ENCODE measurements at places on chromosomes 2 and 18. TPM values are rescaled to one million over a fixed set of nuclear protein-coding genes. Genes with fewer than 3 reads are reported as not detected.

Gene POMC
- 0.33 TPM for polyA plus RNA-seq

Gene NGEF
- 9.7 TPM for polyA plus RNA-seq

GRCh38 chr2:236107942-236108625 lies 60.1 kb downstream of the GBX2 start:
- DNase-seq = no peak

GRCh38 chr18:39419315-39419714 lies 1853.7 kb upstream of the CELF4 start:
- DNase-seq = no peak

DNA sequence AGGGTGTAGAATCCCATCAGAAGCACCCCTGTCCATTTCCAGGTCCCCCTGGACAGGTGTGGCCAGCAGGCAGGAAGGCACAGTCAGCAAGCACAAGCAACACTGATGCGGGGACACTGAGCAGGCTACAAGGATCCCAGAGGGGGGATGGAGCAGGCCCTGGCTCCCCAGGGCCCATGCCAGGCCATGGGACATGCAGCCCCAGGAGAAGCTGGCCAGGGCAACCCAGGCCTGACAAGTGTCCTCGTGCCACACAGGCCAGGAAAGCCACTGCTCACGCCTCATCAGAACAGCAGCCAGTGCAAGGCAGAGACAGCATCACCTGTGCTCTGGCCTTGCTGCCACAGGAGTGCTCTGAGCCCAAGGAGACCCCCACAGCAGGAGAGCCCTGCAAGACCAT lies 14.1 kb upstream of the GPC1 start:
- DNase-seq = no peak

Gene GTF2A1L
- 0.26 TPM for polyA plus RNA-seq

Gene ALPI
- not detected for polyA plus RNA-seq

GRCh38 chr2:53473775-53474311 lies 293.8 kb upstream of the CHAC2 start:
- no peak for DNase-seq

GRCh38 chr2:101012706-101013181 lies 10.7 kb downstream of the RPL31 start:
- peak; percentile 27 for DNase-seq

DNA sequence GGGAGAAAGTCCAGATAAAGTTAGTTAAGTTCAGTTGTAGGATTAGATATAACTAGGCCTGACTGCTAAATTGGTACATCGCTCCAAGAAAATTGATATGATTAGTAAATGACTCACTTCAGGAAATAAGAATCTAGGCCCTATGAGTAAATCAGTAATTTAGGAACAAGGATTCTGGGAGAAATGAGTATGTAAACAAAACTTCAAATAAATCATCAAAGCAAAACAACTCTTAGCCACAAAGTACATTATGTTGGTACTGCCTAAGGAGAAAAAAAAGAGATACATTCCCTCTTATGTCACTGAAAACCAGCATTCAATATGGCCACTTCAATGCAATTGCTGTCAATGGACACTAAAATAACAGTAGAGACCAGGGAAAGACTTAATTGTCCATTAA lies 529.1 kb downstream of the ZNF804A start:
- peak; percentile 7 for DNase-seq

- DNase-seq = peak; percentile 40
Measured at GRCh38 chr2:12720278-12720620, 3.5 kb downstream of the TRIB2 start.

DNA sequence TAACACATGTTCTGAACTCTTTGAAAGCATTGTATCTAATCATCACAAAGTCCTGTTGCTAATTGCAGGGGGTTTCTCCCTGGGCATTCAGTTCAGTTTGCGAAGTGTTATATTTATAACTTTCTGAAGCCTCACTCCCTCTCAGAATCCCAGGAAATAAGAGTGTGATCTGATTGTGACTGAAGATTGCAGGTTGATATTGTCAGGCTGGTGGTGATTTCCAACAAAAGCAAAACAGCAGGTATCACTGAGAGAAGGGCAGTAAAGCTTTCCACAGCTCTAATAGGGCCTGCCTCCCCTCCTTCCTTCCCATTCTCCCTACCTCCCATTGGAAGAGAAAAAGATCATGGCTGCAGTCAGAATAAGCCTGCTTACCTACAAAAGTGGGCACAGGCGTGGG lies 466.7 kb upstream of the FSHR start:
- DNase-seq = no peak

Gene CHRND
- polyA plus RNA-seq = not detected
